ENCODE measurements at places on chromosomes 3 and 15.

- no peak for DNase-seq
Measured at GRCh38 chr15:95880630-95881029, 449.9 kb upstream of the NR2F2 start.

GRCh38 chr3:57756528-57757401 is 656 bp downstream of the SLMAP start:
- DNase-seq = no peak

DNA sequence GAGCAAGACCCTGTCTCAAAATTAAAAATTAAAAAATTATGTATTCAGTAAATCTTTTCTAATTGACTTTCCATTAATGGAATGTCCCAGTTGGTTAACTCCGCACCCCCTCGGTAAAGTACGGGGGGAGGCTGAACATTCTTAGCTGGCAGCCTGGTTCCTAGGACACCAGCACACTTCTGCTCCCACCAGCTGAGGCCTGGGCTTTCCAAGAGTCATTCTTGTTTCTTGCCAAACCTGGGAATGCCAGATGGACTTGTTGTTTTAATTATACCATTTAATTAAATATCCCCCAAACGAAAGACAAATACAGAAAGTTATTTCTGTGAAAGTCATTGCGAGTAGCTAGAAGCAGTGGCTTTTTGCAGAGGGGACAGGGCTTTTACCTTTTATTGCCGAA is 179.4 kb downstream of the VGLL4 start:
- DNase-seq = no peak

DNA sequence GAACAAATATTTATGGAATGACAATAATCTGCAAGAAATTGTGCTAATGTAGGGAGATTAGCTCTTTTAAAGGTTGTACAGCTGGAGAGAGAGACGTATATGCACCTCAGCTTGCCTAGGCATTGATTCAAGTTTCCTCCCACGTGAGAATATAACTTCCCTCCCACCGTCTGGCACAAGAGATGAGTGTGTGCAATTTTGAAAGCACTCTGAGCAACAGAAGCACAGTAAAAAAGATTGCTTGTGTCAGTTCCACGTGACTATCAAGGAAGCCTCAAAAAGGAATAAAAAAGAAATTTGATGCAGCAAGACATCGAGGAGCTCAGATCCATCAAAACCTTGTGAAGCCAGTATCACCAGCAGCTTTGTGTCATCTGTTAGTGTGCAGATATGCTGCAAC is 435.3 kb downstream of the TUSC7 start:
- DNase-seq = no peak

- DNase-seq = no peak
Measured at GRCh38 chr15:57090496-57090859, 172.0 kb downstream of the TCF12 start.

- DNase-seq = no peak
Measured at GRCh38 chr3:100032243-100032642, 82.1 kb downstream of the FILIP1L start.

DNA sequence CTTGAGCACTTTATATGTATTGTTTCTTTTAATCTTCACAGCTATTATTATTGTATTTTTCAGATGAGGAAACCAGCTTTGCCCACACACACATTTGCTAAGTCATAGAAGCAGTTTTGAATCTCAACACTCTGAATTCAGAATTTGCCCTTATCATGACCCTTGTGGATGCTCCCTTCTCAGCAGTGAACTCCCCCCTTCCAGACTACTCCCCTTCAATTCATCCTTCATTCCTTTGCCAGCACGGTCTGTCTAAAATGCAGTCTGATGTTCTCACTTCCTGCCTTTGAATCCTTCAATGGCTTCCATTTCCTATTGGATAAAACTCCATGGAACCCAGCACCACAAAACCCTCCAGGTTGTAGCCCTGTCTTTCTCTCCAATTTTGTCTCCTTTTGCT is 52.5 kb upstream of the TSC22D2 start:
- DNase-seq = no peak

DNA sequence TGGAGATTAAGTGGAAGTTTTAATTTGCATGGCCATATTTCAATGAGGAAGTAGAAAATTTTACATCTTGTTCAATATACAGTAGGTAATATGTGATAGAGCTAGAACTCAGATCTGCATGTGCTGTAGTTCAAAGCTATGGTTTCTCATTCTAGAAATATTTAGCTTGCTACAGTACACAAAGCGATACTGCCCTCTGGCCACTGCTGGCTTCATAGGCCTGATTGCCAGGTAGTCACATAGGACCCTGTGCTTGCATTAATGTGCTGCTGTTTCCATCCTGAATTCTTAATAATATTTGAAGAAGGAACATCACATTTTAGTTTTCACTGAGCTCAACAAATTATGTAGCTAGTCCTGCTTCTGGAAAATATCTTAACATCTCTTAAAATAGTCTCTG is 87.0 kb downstream of the PLSCR2 start:
- no peak for DNase-seq

DNA sequence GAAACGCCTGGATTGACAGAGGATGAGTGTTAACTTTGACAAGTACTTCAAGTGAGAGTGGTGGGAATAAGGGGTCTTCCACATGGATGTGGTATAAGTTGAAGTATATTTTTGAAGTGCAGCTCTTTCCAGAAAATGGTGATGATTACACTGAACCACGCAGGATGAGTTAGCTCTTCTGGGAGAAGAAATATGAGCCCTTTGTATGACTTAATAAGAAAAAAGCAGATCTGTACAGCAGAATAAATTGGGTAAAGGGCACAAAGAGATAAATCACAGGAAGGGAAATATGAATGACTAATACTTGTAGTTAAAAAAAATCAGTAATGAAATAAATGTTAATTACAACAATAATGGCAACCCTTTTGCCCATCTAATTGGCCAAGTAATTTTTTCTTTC is 1.3 kb downstream of the CCR3 start:
- DNase-seq = no peak

DNA sequence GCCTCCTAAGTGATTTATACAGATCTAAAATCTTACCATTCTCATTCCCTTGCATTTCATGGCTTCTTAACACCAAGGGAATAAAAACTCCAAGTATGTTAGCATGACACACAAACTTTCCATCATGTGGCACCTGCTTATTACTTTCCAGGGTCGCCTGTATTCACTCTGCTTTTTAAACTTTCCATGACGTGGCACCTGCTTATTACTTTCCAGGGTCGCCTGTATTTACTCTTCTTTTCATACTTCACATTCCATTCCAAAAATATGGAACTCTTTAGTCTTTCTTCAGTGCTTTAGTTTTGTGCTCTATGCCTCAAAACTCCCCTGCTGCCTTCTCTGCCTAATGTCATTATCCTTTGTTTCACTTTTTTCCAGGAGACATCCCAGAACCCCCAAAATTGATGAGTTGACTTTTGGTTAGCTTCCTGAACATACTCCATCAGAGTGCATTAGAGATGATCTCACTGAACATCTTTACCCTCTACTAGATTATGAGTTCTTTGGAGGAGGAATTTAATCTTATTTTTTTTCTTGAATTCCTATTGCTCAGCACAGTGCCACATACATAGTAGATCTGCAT is 47.0 kb downstream of the CALML4 start:
- no peak for DNase-seq

GRCh38 chr3:10553591-10554235 is 48.3 kb upstream of the ATP2B2 start:
- no peak for DNase-seq

DNA sequence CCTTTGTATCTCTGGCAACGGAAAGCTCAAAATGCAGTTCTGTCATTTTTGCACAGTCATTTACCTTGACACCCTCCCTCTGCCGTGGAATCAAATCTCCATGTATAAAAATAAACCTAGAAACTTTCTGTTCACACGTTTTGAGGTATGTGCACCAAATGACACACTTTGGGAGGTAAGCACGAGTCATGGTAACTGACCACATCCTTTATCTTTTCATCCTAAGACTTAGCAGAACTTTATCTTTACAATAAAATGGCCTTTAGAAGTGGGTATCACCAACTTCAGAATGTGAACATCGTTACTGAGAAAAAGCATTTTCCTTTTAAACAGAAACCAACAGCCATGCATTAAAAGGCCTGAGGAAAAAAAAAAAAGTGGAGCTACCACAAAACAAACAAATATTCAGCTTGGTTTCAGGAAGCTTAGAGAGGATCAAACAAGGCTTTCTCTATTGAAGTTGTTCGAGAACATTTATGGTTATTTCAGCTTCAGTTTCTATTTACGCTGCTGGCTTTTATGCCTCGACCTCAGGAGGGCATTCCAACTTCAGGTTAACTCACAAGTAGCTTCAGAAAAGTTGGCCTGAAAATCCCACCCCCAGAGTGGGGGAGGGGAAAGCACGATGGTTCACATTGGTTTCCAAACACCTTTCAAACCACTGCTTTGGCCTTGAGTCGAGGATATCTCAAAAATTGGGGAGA is 171.1 kb upstream of the ICE2 start:
- peak; percentile 75 for DNase-seq

- DNase-seq = no peak
Measured at GRCh38 chr3:48402281-48402732, 27.6 kb downstream of the PLXNB1 start.

GRCh38 chr3:38649500-38650247 is at the start of gene SCN5A:
TSS of gene SCN5A (minus strand) at chr3:38649687. CDS start at chr3:38633307, 16,380 bp downstream.
- DNase-seq = peak; percentile 66

GRCh38 chr3:170258105-170258487 is 35.9 kb downstream of the PRKCI start:
- DNase-seq = no peak

DNA sequence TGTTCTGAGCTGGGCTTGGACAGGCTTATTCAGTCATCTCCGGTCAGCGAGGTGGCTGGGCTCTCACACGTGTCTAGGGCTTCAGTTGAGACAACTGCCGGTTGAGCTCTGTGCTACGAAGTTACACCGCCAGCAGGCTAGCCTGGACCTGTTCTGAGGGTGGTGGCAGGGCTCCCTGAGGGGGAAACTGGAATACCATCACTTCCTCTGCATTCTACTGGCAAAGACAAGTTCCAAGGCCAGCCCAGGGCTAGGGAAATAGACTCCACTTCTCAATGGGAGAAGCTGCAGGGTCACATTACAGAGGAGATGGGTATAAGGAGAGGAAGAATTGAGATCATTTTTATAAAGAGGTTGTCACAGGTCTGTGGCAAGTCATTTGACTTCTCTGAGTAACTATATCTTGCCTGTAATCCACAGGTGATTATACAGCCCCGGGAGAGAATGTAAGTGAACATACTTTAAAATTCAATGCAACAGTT is 106.8 kb upstream of the IL12A start:
- DNase-seq = no peak

- no peak for DNase-seq
Measured at GRCh38 chr3:115766587-115767482, 143.5 kb downstream of the GAP43 start.

DNA sequence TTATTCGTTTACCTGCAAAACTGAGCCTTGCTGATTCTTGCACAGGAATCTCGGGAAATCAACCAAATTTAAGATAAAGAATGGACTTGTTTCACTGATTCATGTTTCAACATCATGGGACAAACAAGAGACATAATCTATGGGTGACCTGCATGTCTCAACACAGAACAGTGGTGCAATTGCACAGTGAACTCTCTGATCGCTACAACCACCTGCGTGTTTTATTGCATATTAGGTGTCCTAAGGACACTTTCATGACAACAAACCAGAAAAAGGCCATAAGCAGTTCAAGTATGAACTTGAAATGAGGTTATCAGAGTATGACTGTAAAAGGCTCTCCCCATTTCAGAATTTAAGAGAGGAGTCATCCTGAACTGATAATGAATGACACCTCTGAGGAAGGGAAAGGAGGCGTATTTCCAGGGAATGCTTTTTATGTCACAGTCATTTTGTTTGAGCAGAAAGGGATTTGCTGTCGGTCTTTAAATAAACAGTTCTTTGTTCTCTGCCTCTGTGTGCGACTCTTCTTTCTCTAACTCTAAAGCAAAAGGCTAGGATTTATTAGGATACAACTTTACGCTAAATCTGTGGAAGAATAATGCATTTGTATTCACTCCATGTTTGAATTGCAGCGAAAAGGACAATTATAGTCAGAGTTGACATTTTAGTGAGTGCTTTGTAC is 167.2 kb downstream of the RBMS3 start:
- DNase-seq = no peak

DNA sequence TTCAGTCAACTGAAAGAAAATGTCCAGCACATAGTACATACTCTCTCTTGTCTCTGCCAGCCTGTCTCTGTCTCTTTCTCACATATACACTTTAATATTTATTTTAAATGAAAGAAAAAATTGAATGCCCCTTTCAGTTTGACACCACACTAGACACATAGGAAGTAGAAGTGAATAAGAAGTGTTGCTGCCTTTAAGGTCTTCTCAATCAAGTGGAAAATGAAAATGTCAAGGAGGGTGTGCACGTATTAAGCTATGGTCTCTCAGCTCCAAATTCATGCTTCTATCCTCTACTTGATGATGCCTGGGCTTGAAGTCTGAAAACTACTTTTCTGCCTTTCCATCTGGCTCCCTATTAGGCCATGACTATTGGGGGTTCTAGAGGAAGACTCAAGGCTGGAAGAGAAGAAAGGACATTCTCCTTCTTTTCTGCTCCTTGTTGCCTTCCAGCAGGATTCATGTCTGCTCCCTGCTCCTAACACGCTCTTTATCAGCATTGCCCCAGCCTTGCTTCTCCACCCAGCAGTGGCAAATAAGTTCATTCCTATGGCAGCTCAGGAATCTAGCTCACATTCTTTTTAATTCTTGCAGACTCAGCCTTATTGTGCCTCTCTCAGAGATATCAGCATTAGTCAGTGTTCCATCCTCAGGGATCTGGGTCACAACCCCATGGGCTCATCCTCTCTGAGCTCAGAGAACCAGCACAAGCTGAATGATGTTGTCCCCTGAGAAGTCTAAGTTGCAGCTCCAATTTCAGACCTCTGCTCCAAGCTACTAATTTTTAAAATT is 609.1 kb upstream of the GRM7 start:
- no peak for DNase-seq

DNA sequence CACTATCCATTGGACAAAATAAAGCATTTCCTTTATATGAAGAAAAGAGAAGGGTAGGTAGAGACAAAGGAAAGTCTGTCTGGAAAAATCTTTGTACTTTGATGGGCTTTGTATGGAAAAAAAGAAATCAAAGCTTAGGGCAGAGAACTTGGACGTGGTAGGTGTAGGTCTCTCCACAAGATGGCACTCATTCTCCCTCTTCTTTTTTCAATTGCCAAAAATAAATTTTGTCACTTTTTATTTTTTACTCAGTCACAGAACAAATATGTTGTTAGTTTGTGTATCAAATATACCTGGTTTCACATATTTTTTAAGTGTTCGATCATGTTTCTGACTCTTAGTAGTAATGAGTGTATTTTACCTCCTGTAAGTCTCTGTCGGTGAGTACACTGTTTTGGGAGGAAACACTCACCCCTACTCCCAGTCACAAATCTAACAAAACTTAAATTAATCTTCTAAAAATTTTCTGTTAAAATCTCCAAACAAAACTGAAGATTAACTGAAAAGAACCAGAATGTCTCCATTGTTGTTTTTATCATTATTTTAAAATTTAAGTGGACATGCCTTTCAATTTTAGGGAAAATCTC is 415.8 kb upstream of the GOLIM4 start:
- DNase-seq = no peak

- no peak for DNase-seq
Measured at GRCh38 chr3:66692766-66693150, 191.9 kb upstream of the LRIG1 start.

GRCh38 chr3:176906046-176906905 is 291.0 kb downstream of the TBL1XR1 start:
- no peak for DNase-seq

- DNase-seq = no peak
Measured at GRCh38 chr15:70532531-70533186, 230.7 kb downstream of the UACA start.

- DNase-seq = no peak
Measured at GRCh38 chr15:55281517-55282228, 7.9 kb downstream of the RAB27A start.

GRCh38 chr3:54357301-54357700 is 234.9 kb downstream of the CACNA2D3 start:
- no peak for DNase-seq
